Activated T-cell treated with anti-CD3 and anti-CD28 coated beads, Interleukin-2, amount 50 U/mL, for 72 hours (primary cell): ENCODE measurements at places on chromosomes 3 and 15. TPM values are rescaled to one million over a fixed set of nuclear protein-coding genes. Genes with fewer than 3 reads are reported as not detected.

DNA sequence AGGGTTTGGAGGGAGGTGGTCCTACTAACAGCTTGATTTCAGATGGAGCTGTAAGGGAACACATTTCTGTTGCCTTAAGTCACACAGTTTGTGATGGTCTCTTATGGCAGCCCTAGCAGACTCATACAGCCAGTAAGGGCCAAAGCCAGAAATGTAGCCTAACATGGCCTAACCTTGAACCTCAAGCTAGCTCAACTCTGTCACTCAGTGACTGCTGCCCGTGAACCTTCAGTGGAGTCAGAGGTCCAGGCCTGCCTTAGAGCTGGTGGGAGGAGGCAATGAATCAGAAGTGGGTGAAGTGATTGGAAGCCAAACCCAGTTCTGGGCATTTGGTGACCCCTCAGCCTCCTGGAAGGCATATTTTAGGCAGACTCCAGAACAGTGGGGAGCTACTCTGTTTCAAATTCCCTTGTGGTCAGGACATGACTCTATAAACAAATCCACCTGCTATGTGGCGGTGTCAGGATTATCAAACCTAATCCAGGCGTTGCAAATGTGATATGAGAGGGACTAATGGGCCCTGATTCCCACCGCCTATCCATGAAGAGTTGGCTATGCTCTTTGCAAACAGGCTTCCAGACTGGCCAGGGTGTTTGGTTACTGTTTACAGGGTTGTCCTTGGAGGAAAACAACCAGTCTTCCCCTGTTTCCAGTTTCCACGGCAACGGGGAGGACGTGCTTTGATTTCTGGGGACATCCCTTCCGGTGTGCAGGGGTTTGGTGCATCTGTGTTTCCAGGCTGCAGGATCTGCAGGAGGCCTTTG is 105.9 kb upstream of the AGBL1 start:
- DNase-seq = no peak

DNA sequence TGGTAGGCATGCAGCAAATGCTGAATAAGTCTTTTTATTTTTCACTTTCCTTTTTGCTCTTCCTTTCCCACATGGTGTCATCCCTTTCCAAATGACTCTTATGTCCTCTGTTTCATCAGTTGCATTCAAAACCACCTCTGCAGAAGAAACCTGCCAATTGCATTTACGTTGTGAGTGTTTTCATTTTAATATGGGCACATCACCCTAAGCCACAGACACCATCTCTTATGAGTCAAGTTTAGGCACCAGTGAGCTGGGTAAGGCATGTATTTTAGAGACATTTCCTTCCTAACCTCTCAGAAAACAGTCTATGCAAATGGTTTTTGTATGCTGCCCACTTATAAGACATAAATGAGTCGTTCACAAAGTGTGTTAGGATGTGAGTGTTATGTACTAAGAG is 223.3 kb upstream of the ADAMTS9 start:
- no peak for DNase-seq

GRCh38 chr15:77179541-77179998 is 108.7 kb upstream of the TSPAN3 start:
- no peak for DNase-seq

DNA sequence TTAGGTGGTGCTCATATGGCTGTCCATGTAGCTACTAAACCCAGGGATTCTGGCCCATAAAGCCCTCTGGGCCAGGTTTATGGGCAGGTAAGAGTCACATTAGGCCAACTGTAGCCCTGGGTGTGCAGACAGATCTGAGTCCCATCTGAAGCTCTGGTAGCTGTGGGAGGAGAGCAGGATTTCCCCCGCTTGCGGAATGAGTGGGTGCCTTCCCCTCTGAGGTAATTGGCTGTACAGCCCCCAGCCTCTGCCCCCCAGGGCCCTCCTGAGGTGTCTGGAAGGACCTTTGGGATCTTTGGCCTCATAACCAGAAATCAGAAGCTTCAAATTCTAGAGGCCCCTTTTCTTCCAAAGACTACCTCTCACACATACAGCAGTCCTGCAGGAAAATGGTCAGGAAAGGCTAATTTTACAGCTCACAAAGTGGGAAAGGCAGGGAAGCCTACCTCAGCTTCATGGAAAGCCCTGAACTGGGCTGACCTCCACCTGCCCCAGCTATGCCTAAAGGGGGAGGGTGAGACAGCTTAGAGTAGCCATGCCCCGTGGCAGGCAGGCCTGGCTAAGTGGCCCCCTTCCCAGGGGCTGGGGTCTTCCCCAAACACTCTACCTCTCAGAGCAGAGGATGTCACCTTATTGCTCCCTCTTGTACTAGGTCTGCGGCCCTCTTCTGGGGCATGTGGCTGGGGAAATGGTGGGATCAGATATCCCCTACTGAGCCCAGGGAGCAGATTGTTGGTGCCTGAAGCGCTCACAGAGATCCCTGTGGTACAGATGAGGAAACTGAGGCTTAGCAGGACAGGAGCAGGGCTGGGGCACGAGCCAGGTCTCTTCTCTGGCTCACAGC is 16.8 kb downstream of the HEMK1 start:
- DNase-seq = peak; percentile 74

DNA sequence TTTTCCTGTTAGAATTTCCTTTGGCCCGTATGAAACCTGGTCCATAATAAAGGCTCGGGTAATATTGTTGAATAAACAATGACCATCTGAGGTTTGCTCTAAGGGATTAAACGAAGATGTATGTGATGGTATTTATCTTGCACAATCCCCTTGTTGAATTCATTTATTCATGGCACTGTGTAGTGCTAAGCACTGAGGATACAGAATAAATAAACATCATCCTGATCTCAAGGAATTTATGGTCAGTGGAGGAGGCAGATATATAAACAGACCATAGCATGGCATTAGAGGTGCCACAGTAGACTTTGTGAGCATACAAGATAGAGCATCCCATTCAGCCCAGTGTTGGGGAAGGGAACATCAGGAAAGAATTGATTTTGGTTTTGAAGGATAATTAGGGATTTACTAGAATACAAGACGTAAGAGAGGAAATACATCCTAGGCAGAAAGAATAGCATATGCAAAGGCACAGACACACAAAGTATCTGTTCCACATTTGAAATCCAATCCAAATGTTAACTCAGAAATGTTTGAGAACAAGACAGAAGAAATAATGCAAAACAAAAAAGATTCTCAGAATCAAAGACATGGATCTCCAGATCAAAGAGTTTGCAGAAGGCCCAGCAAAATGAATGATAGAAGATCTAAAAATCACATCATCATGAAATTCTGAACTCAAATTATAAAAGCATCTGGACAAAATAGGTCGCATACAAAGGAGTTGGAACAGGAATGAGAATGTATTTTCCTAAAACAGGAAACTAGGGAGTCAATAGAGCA is 5.4 kb upstream of the IGF2BP2 start:
- DNase-seq = no peak

DNA sequence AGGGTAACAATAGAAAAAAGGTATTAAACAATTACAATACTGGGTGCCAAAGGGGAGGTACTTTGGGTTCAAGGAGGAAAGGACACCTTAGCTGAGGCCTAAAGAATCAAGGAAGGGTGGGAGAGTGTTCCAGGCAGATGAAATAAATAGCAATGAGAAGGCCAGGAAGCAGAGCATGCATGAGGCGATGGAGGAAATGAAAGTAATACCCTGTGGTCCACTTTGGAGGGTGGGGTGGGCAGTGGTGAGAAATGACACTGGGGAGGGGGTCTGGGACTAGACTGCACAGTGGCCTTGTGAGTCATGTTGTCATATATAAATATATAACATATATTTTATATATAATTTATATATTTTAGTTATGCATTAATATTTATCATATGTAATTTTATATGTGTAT is 55.9 kb downstream of the BHLHE40 start:
- DNase-seq = no peak

DNA sequence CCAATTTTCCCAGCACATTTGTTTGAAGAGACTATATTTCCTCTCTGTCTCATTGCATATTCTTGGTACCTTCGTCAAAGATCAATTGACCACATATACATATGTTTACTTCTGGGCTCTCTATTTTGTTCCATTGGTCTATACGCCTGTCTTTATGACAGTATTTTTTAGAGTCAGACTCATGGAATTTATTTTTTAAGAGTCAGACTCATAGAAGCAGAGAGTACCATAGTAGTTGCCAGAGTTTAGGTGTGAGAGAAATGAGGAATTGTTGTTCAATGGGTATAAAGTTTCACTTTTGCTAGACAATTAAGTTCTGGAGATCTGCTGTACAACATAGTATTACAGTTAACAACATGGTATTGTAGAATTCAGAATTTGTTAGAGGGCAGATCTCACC is 27.1 kb downstream of the PLA2G4F start:
- DNase-seq = no peak

GRCh38 chr3:136377508-136377907 is 127.4 kb downstream of the PCCB start:
- no peak for DNase-seq

DNA sequence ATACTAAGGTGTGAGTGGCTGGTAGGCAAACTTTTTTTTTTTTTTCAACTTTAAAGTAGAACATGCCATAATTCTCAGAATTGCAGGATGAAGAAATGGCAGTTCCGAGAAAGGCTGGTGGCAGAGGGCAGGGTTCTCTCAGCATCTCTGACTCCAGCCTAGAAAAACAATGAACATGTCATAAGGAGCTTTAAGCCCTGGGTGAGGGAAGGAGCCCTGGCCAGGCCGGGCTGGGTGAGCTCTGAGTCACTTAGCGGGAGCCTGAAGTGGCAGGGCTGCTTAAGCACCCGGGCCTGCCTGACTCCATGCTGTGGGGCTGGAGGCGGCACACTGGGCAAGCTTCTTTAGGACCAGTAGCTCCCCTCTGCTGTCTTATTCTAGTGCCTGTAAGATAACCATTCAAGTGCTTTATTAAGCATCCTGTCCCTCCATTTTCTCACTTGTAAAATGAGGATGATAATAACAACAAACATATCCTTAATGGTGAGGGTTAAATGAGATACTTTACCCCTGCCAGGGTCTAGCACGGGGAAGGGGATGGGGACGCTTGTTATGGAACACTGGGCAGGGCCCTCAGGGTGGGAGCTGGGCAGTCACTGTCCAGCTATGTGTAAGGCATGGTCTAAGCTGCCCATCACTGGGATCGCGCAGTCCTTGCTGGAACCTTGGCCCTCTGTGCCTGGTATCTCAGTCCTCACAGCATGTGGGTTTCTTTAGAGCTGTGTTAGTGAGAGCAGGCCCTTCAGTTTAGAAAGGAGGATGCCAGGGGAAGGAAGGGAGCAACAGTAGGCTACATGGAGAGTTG is 18.4 kb downstream of the SMAD6 start:
- DNase-seq = peak; percentile 27

Gene RPSA
- total RNA-seq = 2,329 TPM

Gene MAGEL2
- not detected for total RNA-seq

DNA sequence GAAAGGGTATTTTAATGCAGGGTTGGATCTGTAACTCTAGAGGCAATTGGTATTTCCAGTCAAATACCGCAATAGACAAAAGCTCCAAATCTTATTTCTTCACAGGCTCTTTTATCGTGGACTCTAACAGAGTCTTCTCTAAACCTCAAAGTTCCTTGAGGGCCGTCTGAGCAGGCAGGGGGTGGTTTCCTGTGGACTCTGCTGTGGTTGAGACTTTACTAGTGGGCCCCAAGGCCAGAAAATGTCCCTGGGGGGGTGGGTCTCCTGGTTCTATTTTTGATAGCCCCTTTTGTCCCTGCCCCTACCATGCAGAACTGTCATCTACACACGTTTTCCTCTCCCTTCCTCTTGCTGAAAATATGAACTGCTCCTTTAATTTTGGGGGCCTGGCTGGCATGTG is 80.1 kb downstream of the ASB7 start:
- no peak for DNase-seq

Gene SLC15A2
- 2.4 TPM for total RNA-seq

Gene STT3B
- total RNA-seq = 100 TPM

GRCh38 chr15:40968290-40969085 is 15.2 kb downstream of the CHAC1 start:
- no peak for DNase-seq

GRCh38 chr3:181052256-181052655 is 62.7 kb upstream of the DNAJC19 start:
- DNase-seq = no peak

- DNase-seq = no peak
Measured at GRCh38 chr3:193833592-193833991, 240.6 kb downstream of the OPA1 start.

GRCh38 chr3:71778353-71778752 is 6.6 kb downstream of the PROK2 start:
- no peak for DNase-seq

DNA sequence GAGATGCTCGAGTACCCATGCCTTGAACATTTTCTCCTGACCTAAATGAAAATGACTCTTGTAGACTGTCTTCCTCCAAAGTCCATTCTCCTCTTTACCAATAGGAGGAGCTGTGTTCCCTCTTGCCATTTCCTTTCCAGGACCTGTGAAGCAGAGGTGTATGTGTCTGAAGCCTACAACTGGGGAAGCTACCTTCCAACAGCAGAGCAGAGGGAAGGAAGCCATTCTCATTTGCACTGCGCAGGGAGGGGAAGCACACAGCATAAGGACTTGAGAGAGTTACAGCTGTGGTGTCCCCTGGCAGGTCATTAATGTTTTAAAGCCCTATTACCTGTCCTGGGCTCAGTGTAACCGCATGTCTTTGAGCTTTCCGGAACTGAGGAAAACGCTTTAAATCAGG is 38.7 kb downstream of the HSPBAP1 start:
- DNase-seq = peak; percentile 20

DNA sequence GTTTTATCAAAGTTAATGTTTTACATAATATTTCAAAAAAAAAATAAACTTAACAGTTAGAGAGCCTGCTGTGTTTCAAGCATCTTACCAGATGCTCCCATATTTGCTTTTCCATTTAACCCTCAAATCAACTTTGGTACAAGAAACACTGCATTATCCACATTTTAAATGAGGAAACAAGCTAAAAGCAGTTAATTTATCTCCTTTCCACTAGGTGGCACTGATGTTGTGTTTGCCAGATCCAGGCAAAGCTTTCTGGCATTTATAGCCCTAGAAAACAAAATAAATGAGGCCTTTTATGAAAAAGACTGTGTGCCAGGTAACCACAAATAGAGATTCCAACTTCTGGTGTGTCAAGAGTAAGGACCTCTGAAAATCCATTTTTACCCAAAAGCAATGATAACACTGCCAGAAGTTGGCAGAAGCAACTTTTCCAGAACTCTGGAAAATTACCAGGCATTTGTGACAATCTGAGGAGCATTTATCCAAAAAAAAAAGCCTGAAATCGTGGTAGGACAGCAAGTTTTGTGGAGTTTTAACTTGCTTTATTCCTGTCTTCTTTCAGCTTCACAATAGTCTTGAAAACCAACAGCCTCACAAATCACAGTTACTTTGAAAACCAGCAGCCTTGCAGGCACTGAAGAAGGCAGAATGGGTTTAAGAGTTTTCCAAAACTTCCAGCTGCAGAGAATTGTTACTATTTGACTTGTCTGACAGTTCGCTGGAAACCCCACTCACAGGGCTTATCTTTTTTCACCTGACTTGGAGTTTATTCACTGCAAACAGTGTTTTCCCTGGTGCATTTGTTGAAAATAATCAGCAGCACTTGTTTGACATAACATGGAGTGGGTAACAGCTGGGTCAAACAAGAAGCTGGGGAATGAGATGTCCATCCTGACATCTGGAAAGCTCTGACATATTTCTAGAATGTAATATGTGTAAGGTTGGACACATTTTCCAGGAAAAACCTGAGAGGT is 9.2 kb downstream of the FAM162A start:
- peak; percentile 22 for DNase-seq
